ENCODE measurements at places on chromosomes 7 and 10. TPM values are rescaled to one million over a fixed set of nuclear protein-coding genes. Genes with fewer than 3 reads are reported as not detected.

The SCART1 gene
- 2.7 TPM for total RNA-seq

The GNB2 gene
- 61.5 TPM for total RNA-seq

The SYPL1 gene
- 41.3 TPM for total RNA-seq

The OR9A2 gene
- total RNA-seq: not detected

The CASD1 gene
- total RNA-seq: 19.3 TPM

The MALSU1 gene
- total RNA-seq: 56.6 TPM

The UPK3B gene
- not detected for total RNA-seq

The PTCD1 gene
- 6.6 TPM for total RNA-seq

The TDRD1 gene
- not detected for total RNA-seq

The POM121L12 gene
- not detected for total RNA-seq

The COL1A2 gene
- total RNA-seq: 7,304 TPM

The TMEM176A gene
- not detected for total RNA-seq

The OGDHL gene
- total RNA-seq: 0.14 TPM

The TLX1 gene
- not detected for total RNA-seq

The SPDYE2 gene
- total RNA-seq: not detected

The ASZ1 gene
- total RNA-seq: not detected

The ZNF488 gene
- total RNA-seq: under 0.01 TPM

The CRYGN gene
- not detected for total RNA-seq

The BAIAP2L1 gene
- 3.0 TPM for total RNA-seq

The TAS2R41 gene
- total RNA-seq: not detected

The CYP26A1 gene
- total RNA-seq: not detected

The TSC22D4 gene
- total RNA-seq: 10.1 TPM

The KDM7A gene
- total RNA-seq: 5.2 TPM

The PKD1L1 gene
- under 0.01 TPM for total RNA-seq

The BPGM gene
- 19.3 TPM for total RNA-seq

Measured in smooth muscle cell of the umbilical artery (primary cell).